T-helper 17 cell (primary cell): ENCODE measurements at places on chromosomes 1 and 21.

- H3K4me1 ChIP-seq = no peaks in the 10 kb centered on the region
- no peak overlapping the region for H3K4me3 ChIP-seq
- H3K27me3 ChIP-seq = peaks cover 40% of the 10 kb centered on the region
- H3K36me3 ChIP-seq = peaks cover 3% of the 10 kb centered on the region
Measured at GRCh38 chr1:17930635-17931034, 175.5 kb downstream of the ACTL8 start.

DNA sequence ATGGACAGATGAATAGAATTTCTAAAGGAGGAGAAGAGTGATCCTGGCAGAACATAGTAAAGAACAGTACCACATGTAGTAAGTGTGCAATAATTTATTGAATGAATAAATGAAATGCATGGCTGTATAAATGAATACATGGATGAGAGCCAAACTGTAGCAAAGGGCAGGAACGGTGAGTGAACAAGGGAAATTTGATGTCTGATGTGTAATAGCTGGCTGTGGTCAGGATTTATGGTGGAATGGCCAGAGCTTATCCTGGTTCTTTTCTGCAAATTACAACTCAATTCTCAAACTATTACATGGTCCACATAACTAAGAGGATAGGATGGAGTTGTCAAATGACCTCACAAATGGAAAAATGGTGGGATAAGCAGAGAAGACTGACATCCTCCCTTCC is 43.2 kb upstream of the ARHGAP29 start:
- no peak overlapping the region for H3K27ac ChIP-seq
- peaks cover 2% of the 10 kb centered on the region for H3K4me1 ChIP-seq
- H3K4me3 ChIP-seq = no peak overlapping the region
- no peak for DNase-seq
- H3K36me3 ChIP-seq = no peaks in the 10 kb centered on the region
- peaks cover 23% of the 10 kb centered on the region for H3K27me3 ChIP-seq

GRCh38 chr1:213692321-213692720 is 295.5 kb upstream of the PROX1 start:
- DNase-seq = no peak
- no peak overlapping the region for H3K27ac ChIP-seq
- no peaks in the 10 kb centered on the region for H3K4me1 ChIP-seq

DNA sequence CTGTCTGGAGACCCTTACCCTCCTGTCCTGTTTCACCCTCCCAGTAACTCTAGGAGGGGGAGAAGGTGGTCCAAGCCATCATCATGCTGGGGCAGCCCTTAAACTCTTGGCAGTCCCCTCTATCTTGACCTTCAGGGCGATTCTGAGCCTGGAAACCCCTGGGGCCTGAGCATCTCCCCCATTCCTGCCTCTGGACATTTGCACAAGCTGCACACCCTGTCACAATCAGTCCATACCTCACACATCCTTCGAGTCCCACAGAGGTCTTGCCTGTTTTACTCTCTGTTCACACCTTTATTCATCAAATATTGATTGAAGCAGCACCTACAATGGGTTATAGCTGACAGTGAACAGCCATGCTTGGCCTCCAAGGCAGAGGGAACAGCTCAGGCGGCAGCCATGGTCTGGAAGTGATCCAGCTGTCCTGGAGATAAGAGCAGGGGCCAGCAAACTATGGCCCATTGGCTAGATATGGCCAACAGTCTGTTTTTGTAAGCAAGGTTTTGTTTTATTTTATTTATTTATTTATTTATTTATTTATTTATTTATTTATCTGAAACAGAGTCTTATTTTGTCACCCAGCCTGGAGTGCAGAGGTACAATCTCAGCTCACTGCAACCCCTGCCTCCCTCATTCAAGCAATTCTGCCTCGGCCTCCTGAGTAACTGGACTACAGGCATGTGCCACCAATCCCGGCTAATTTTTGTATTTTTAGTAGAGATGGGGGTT is 7.1 kb upstream of the FAM131C start:
- H3K4me3 ChIP-seq = no peak overlapping the region
- peaks cover 4% of the 10 kb centered on the region for H3K27me3 ChIP-seq
- H3K36me3 ChIP-seq = no peaks in the 10 kb centered on the region
- DNase-seq = no peak

GRCh38 chr1:154155251-154155650 is 378 bp upstream of the NUP210L start:
- peaks cover 2% of the 10 kb centered on the region for H3K36me3 ChIP-seq
- no peaks in the 10 kb centered on the region for H3K27me3 ChIP-seq
- peak overlapping the region; percentile 94 for H3K27ac ChIP-seq
- H3K4me1 ChIP-seq = peaks cover 39% of the 10 kb centered on the region
- DNase-seq = no peak
- H3K4me3 ChIP-seq = no peak overlapping the region

GRCh38 chr1:234988155-234988517 is 140.5 kb downstream of the TOMM20 start:
- DNase-seq = no peak
- H3K27me3 ChIP-seq = no peaks in the 10 kb centered on the region
- no peaks in the 10 kb centered on the region for H3K36me3 ChIP-seq
- H3K4me1 ChIP-seq = peaks cover 25% of the 10 kb centered on the region

DNA sequence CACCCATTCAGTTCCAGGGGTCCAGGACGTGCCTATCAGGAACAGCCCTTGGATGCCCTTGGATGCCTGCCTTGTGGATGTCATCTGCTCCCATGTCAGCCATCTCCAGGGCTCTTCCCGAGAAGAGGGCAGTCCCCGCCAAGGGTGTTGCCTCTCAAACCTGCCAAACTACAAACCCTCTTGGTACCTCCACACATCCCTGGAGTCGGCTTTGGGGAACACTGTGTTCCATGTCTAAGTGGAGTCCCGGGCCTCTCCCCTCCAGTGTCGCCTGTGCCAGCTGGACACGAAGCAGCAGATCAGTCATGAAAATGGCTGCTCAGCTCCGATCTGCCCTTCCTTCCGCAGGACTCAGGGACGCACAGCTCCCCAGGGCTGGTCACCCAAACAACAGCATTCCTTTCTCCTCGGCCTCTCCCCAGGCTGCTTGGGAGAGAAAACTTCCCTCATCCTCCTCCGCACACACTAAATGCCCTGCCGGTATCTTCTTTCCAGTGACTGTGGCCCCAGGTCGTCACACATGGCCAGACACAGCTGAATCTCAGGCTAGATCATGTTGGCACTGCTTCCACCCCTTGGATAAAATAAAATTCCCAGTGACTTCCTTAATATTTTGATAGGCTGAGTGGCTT is 53.4 kb downstream of the GALNT2 start:
- H3K36me3 ChIP-seq = peaks cover 5% of the 10 kb centered on the region
- no peaks in the 10 kb centered on the region for H3K27me3 ChIP-seq
- H3K4me3 ChIP-seq = no peak overlapping the region
- peak overlapping the region; percentile 2 for H3K27ac ChIP-seq
- no peak for DNase-seq
- H3K4me1 ChIP-seq = peaks cover 47% of the 10 kb centered on the region

DNA sequence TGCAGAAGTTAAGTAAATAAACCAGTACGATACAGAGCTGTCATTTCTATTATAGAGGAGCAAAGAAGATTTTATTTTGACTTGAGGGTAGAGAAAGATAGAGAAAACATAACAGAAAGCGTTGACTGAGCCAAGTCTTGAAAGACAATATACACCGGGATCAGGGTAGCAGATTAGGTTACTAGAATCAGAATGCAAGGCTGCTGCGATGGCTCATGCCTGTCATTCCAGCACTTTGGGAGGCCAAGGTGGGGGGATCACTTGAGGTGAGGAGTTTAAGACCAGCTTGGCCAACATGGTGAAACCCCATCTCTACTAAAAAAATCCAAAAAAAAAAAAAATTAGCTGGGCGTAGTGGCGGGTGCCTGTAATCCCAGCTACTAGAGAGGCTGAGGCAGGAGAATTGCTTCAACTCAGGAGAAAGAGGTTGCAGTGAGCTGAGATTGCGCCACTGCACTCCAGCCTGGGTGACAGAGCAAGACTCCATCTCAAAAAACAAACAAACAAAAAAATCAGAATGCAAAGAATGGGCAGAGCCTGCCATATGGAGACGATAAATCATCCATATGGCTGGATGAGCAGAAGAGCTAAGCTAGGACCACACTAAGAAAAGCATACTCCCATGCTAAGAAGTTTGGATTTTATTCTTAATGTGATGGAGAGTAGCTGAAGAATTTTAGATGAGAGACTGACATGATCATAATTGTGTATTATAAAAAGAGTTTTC is 9.9 kb upstream of the ABCD3 start:
- no peak overlapping the region for H3K4me3 ChIP-seq
- no peak overlapping the region for H3K27ac ChIP-seq
- no peaks in the 10 kb centered on the region for H3K36me3 ChIP-seq

- H3K27me3 ChIP-seq = no peaks in the 10 kb centered on the region
- H3K27ac ChIP-seq = no peak overlapping the region
- peaks cover 4% of the 10 kb centered on the region for H3K4me1 ChIP-seq
- no peak overlapping the region for H3K4me3 ChIP-seq
Measured at GRCh38 chr1:232880354-232880753, 70.1 kb upstream of the NTPCR start.

GRCh38 chr1:17168091-17168876 is 36.6 kb upstream of the PADI1 start:
- no peaks in the 10 kb centered on the region for H3K4me1 ChIP-seq
- no peak overlapping the region for H3K27ac ChIP-seq
- DNase-seq = no peak
- H3K27me3 ChIP-seq = peaks cover 28% of the 10 kb centered on the region

DNA sequence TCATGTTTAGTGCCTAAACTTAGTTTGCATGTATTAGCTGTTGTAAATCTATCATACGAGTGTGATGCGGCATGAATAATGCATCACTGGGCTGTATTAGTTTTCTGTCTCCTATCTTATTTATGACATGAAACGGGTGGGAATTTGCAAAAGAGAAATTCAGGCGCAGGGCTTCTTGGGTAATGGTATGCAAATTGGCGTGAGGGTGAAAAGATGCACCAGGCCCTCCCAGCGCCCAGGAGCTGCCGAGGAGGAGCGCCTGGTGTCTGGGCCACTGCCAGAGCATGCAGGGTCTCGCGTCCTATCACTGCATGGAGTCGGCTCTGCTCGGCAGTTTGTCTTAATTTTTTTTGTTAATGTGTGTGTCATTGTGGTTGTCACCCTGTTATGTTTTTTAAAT is 82.9 kb upstream of the ACTL8 start:
- H3K4me1 ChIP-seq = no peaks in the 10 kb centered on the region
- H3K27ac ChIP-seq = no peak overlapping the region
- DNase-seq = no peak
- no peak overlapping the region for H3K4me3 ChIP-seq

- peak overlapping the region; percentile 2 for H3K27ac ChIP-seq
- peaks cover 23% of the 10 kb centered on the region for H3K4me1 ChIP-seq
- DNase-seq = no peak
- H3K4me3 ChIP-seq = no peak overlapping the region
- peaks cover 2% of the 10 kb centered on the region for H3K36me3 ChIP-seq
- H3K27me3 ChIP-seq = no peaks in the 10 kb centered on the region
Measured at GRCh38 chr1:28085129-28085528, 3.3 kb downstream of the EYA3 start.
